ENCODE measurements at places on chromosomes 7 and 10.
A peak's percentile ranks its signal among the peaks of the same experiment; 100 is the strongest.

GRCh38 chr10:131997366-131998049 is 15.8 kb upstream of the BNIP3 start:
- no peak for DNase-seq

- DNase-seq = no peak
These were observed at the start of gene SLC26A5 for GRCh38 chr7:103446049-103446520. Gene SLC26A5, minus strand, starts transcription at chr7:103446207. Its CDS starts 24,693 bp downstream, at chr7:103421514.

GRCh38 chr7:39375047-39375873 is 190.9 kb upstream of the YAE1 start:
- DNase-seq = no peak

DNA sequence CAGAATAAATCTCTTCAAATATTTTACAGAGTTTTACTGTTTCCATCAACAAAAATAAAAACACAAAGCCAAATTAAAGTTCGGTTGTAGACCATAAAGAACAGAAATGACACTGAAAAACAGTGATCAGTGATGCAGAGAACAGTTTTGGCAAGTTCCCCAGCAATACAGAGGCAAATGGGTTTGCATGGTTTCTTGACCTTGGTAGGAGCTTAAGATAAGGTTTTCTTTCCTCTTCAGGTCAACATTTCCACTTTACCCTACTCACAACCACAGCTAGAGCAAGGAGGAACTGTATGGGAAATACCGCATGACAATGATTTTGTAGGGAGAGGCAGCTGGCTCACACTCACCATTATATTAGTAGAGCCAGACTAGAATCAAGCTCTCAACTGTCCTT is 199.5 kb downstream of the SH2D4B start:
- DNase-seq = no peak

GRCh38 chr10:110007161-110007700 is 553 bp upstream of the ADD3 start:
- no peak for DNase-seq

DNA sequence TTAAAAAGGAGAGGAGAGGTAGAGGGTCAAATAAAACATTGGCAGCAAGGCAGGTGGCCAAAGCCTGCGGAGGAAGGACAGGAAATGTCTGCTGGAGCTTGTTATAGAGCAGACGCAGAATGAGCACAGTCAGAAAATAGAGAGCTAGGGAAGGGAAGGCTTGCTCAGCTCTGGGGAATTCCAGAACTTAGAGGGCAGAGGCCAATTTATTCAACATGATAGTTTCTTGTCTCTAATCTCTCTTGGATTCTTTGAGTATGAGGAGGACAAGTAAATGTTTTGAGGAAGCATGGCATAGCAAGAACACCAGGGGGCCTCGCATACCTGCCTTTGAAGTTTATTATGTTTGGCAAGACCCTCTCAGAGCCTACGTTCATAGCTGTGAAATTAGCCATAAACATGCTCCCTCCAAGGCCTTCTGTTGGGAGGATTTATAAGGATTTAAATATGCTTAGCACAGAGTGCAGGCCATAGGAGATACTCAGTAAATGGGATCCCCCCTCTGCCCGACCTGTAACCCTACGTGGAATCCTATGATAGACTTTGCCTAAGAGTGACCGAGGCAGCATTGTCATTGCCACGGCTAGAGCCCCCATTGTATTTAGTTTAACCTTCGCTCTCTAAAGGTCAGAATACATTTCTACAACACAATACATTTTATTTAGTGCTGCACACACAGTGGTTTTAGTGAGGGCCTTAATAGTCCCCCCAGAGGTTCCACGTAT is 293.9 kb downstream of the CCDC3 start:
- DNase-seq = no peak

DNA sequence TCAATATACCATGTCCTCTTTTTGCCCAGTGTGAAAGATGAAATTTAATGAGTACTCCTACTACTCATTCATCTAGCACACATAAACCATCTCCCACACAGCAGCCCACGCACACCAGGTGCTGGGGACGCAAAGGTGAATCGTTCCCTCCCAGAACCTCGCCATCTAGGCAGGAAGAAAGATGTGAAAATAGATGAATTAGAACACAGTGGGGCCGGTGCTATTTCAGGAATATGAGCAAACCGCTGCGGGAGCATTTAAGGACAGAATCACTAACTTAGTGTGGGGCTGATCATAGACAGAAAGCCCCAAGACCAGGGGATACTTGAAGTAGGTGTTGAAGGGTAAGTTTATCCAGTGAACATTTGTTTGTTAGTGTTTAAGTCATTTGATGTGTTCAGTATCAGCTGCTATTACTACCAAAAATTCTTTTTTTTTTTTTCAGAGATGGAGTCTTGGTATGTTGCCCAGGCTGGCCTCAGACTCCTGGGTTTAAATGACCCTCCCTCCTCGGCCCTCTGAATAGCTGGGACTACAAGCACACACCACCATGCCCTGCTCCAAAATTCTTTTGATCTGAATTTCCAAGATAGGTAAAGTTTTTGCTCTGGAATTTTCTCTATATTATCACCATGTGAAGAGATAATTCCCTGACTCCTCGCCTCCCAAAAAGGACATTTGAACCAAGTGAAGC is 48.8 kb downstream of the CPXM2 start:
- no peak for DNase-seq

DNA sequence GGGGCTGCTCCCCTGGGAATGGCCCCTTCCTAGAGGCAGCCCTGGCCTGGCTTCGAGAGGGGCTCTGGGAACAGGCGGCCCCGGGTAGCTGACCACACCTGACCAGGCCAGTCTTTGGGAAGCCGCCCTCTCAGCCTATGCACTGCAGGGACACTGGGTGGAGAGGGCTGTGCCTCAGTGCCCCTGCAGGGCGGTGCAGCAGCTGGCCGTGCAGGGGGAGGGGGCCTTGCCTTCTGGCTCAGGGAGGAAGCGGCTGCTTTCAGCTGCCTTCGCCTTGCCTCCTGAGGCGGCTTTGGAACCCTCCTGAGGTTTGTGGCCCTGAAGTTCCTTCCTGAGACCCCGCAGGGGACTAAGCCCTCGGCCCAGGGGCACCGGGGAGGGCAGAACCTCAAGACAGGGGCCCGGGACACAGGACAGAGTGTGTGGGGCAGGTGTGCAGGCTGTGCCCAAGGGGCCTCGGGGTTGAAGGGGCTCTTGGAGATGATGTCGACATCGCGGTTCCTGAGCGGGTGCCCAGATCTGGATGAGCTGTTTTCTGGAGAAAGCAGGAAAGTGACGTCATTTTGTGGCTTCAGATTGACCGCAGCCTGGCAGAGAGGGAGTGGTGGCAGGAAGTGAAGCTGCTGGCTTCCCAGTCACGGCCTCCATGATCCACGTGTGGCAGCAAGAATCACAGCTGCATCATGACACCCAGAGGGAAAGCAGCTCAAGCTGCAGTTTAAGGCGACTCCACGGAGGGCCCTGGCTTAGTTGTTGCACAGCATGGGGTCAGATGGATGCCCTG is 17.7 kb downstream of the ADAM8 start:
- DNase-seq = peak; percentile 85

DNA sequence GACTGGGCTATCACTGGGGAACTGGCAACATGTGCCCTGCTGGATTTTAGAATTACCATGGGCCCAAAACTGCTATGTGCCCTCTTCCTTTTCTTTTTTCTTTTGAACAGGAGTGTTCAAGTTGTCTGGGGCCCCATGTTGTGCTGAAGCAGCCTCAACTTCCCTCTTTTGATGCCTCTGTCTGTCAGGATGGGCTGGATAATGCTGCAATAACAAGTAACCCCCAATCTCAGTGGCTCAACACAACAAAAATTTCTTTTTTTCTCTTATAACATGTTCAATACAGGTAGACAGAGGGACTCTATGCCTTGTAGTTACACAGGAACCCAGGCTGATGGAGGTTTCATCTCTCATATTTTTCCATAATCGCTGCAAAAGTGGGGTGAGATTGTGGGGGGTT is 8.2 kb upstream of the PCBD1 start:
- DNase-seq = no peak

- no peak for DNase-seq
These were observed 71.2 kb downstream of the ADCYAP1R1 start for GRCh38 chr7:31123321-31123720.

GRCh38 chr7:149021725-149022062 is 6.6 kb downstream of the PDIA4 start:
- DNase-seq = no peak

DNA sequence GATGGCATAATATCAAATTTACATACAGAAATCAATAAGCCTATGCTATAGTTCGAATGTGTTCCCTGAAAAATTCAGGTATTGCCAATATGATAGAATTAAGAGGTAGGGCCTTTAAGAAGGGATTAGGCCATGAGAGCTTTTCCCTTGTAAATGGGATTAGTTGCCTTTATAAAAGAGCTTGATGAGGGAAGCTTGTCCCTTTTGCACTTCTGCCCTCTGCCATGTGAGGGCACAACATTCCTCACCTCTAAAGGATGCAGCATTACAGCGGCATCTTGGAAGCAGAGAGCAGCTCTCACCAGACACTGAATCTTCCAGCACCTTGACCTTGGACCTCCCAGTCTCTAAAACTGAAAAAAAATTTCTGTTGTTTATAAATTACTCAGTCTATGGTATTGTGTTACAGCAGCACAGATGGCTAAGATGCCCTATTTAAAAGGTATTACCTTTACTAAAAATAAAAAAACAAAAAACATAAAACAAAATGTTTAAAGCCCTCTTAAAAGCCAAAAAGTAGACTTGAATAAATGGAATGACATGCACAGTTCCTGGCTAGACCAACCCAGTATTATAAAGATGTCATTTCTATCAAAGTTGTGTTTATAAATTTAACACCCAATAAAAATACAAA is 909.6 kb downstream of the REEP3 start:
- no peak for DNase-seq

DNA sequence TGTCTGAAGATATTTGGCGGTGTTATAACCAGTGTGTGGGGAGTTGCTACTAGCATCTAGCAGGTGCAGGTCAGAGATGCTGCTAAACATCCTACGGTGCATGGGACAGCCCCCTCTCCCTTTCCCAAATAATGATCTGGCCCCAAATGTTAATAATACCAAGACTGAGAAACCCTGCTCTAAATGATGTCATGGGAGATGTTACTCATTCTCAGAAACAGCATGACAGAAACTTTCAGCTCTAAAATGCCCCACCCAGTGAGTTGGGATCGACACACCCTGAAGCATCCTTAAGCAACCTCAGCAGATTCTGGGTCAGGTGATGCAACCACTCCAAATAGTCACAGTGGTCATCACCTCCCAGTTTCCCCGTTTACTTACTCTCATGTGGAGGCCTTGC is 108.8 kb upstream of the MPP7 start:
- no peak for DNase-seq

GRCh38 chr7:155980841-155981240 is 168.6 kb upstream of the SHH start:
- DNase-seq = no peak

DNA sequence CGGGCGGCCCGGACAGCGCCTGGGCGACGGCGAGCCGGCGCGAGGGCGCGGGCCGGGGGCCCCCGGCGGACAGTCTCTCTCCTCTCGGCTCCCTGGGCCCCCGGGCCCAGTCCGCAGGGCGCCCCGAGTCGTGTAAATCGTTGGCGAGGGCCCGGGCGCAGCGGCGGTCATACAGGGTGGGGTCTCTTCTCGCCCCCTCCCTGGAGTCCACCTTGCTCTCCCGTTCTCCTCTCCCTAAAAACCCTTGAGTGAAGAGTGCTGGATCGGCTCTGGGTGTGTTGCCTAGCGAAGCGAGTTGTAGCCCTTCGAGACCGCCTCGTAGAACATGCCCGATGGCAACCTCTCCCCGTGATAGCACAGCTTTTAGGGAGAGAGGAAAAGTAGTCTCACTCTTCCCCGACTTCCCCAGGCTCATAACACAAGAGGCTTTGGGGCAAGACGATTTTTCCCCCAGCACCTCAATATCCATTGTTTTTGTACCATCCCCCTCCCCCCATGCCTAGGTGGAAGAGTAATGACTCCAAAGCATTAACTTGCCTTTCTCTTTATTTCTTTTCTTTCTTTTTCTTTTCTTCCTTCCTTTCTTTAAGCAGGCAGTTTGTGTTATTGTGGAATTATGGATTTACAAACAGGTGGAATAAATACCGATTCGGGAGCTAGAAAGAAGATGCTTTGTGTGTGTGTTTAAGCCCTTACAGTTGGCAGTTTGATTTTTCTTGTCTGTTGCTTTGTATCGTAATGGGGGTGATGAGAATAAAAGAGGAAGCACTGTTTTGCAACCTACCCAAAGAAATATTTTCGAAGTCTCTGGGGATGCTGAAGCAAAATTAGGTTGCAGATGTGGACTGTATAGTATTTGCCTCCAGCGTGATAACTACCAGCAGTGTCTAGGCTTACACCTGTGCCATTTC is 822 bp downstream of the SHOC2 start:
- peak; percentile 21 for DNase-seq

DNA sequence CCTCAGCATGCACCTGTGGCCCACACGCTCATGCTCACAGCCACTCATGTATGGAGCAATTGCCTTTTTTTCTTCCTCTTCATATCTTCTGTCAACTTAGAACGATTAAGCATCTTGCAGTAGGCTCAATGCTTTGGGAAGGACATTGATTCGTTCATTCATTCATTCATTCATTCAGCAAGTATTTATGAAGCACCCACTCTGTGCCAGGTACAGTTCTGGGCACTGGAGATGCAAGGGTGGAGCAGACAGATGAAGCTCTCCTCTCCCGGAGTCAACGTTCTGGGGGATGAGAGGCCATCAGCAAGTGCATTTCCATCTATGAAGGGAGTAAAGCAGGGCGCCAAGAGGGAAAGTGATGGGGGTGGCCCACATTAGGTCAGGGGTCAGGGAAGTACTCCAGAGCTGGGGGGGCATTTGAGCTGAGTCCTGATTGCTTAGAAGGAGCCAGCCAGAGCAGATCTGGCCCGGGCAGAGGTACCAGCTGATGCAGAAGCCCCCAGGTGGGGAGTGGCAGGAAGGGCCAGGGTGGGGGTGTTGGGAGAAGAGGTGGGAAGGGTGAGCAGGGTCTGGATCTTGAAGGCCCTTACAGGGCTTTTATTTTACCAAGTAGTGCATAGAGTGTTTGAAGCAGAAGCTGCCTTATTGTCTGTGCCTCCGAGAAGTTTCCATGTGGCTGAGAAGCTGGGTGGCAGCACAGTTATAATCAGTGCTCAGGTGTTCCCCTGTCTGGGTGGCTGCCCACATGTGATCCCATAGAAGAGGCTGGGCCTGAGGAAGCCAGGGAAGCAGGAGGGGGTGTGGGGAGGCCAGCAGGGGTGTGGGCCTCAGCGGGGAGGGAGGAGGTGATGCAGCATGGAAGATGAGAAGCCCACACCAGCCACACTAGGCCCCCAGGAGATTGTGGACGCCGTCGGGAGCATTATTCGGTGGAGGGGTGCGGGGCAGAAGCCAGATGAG is 36.2 kb downstream of the CHST3 start:
- no peak for DNase-seq

DNA sequence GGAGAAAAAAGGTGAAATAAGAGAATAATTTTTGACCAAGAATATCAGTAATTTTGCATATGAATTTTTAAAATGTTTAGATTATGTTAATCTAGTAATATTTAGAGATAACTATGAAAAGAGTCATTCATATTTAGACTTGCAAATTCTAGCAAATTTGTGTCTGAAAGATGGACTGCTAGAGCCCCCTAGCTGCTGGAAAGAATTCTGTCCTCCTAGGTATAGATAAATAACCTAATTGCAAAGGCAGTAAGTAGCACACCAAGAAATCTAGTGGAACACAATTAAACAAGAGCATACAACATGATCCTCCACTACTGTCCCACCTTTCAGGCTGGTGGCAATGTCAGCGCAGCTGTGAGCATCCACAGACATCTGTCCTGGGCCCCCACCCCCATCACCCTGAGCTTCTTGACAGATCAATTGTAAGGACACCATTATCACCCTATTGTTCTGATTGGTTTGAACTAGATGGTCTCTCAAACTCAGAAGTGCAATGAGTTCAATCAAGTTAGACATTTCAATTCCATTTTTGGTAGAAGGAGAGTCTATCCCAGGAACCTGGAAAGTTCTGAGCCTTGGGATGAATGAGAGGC is 15.0 kb upstream of the GFRA1 start:
- DNase-seq = no peak

- DNase-seq = no peak
These were observed 563 bp upstream of the COA1 start for GRCh38 chr7:43729924-43730248.
